ENCODE measurements at places on chromosomes 2 and 18.

DNA sequence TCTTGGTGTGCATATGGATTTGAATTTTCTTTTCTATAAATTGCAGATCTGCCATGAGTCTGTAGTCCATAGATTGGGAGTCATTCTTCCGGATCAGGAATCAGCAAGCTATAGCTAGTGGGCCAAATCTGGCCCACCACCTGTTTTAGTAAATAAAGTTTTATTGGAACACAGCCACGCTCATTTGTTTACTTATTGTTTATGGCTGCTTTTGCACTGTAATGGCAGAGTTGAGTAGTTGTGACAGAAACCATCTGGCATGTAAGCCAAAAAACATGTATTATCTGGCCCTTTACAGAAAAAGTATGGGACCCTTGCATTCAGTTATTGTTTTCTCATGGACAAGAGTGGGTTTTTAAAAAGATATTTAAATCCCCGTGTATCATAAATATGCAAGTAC is 191.2 kb downstream of the LRRTM1 start:
- DNase-seq: no peak

- DNase-seq: no peak
Observed at GRCh38 chr18:6653880-6654279, 75.6 kb upstream of the ARHGAP28 start.

DNA sequence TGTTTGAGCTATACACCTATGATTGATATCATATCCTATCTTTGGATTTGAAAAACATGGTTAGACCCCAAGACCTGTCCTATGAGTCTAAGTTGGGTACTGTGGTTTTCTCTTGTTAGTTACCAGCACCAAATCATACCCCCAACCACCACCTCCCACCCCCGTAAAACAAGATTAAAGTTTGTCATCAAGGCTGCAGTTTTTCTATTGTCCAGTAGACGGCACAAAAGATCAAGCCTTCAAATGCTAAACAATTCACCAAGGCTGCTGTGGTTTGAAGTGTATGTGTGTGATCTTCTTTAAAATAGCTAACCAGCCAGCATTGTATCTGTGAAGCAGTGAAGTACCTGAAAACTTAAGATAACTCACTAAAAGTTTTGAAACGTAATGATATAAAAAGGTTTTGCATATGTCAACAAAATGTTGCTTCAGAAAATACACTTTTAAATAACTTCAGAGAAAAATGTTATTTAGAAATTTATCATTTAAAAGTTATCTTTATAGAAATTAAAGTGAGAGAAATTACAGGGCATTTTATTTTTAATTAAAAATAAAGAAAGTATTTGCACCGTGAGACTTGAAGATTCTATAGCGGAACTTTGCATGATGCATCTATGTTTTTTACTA is 5.8 kb upstream of the MEIS1 start:
- peak; percentile 74 for DNase-seq

DNA sequence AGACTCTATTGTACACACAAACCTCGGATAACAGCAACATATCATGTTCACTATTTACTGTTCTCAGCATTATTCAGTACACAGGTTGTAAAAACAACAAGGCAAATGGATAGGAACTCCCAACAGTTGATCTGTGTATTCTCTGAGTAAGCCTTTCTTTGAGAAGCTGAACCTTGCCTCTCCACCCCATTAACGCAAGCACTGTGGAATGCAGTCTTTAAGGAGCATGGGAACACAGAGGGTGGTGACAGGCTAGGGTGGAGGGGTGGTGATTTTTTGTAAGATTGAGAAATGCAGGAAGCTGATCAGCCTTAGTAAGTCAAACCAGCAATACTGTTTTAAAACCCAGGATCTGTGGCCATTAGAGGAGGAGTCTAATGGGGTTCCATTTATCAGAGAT is 19.6 kb upstream of the SERPINB11 start:
- DNase-seq: no peak

DNA sequence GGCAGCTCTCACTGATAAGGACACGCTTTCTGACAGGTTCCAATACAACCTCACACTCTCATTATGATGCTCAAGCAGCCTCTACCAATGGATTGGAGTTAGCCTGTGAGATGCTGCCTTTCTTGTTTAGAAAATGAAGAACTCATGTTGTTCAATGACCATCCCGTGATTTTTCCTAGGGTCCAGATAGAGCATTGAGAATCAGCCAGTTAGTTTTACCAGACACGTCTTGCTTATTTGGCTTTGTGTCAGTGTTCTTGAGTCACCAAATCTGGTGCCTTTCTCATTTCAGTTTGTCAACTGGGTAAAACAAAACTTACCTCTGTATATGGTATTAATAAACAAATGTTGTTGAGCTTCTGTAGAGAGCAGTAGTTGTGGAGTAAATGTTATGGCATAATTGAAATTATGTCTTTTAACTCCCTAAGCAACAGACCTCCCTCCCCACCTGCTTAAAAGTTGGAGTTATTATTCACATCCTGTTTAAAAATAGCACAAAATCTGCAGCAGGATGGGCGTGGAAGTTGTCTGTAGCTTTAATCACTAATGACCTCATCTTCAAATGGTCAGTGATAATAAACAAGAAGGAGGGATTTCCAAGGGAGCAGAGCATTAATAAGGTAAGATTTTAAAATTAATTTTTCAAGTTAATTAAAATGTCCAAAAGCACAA is 167.3 kb downstream of the HRH4 start:
- DNase-seq: no peak

GRCh38 chr2:224190936-224191270 is 151.8 kb upstream of the SERPINE2 start:
- no peak for DNase-seq

DNA sequence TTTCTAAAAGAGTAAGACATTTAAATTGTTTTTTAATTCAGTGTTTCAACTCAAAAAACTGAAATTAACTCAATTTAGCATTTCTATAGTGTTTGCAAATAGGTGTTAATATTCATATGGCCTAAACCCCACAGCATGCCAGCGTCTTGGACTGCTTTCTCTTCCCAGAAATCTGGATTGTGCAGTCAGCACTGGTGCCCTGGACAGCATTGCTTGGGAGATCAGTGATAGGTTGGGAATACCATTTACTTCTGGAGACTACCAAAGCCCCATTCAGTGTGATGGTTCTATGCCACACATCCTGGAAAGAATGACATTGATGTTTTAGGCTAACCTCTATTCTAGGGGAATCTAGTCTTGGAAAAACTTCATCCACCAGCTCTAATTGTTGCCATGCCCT is 455.0 kb upstream of the KLHL29 start:
- DNase-seq: no peak

GRCh38 chr2:208608122-208608835 is 201.7 kb downstream of the PTH2R start:
- DNase-seq: no peak

DNA sequence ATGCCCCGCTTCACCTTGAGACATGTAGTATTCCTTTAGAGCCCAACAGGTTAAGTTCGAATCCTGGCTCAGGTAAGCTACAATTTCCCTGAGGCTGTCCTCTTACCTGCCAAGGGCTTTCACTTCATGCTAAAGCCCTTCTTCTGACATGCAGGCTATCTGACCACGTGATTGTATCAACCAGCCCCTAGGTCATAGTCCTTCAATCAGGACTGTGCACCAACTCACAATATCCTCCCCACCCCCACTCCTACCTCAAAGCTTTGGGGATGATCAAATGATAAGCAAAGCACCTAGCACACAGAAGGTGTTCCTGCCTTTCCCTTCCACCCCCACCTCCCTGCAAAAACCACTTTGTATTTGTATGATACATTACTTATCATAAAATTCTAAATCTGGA is 78.9 kb downstream of the AAK1 start:
- DNase-seq: no peak

DNA sequence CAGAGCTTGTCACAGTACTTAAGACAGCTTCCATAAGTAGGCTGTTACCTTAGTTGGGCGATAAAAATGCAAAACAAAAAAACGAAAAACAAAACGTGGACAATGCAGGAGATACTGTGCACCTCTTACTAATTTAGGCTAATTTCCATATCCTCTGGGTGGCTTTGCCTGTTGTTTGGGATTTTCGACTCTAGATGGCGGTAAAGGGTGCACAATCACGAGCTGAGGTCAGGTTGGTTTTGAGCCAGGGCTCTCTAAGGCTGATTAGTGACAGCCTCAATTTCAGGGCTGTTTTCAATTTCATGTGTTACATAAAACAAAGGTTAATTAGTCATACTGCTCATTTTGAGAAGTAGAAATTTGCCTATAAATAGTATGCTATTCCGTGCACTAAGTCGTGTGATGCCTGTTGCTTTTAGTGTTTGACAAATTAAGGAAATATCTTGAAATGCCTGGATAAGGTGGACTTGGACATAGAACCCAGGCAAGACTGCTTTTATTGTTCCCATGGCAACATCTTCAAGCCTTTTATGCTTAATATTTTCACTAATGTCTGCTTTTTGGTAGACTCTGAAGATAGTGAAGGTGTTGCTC is 493.1 kb downstream of the SOCS6 start:
- peak; percentile 12 for DNase-seq

DNA sequence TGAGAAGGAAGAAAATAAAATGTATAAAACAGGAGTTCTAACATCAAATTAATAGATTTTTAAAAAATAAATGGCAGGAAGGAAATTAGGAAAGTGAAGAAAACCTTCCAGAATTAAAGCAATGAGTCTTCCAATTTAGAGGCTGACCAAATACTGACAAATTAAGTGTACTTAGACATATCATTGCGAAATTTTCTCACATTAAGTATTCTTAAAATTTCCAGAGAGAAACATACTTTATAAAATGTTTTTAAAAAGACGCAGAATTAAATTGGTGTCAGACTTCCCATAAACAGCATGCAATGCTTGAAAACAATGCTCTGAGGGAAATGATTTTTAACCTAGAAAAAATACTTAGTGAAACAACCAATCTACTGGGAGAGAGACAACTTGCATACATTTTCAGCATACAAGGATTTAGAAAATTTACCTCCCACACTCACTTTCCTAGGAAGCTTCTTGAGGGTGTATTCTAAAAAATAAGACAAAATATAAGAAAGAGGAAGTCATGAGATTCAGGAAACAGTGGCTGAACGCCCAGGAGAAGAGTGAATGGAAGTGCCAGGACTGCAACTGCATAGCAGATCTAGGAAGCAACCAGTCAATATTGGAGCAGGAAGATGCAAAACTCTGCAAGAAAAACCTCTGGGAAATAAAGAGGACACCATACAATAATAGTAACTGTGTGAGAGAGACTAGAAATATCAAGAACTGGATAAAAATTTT is 339.9 kb downstream of the ADCYAP1 start:
- no peak for DNase-seq

All from NCI-H2227 treated with DMSO at 0.1 percent for 48 hours (cell line).